ENCODE measurements at places on chromosomes 7 and 10.

GRCh38 chr10:110344622-110345021, 39.9 kb upstream of the SMNDC1 start:
- no peak for DNase-seq

GRCh38 chr7:40371806-40372440, 237.1 kb downstream of the SUGCT start:
- DNase-seq, result no peak

DNA sequence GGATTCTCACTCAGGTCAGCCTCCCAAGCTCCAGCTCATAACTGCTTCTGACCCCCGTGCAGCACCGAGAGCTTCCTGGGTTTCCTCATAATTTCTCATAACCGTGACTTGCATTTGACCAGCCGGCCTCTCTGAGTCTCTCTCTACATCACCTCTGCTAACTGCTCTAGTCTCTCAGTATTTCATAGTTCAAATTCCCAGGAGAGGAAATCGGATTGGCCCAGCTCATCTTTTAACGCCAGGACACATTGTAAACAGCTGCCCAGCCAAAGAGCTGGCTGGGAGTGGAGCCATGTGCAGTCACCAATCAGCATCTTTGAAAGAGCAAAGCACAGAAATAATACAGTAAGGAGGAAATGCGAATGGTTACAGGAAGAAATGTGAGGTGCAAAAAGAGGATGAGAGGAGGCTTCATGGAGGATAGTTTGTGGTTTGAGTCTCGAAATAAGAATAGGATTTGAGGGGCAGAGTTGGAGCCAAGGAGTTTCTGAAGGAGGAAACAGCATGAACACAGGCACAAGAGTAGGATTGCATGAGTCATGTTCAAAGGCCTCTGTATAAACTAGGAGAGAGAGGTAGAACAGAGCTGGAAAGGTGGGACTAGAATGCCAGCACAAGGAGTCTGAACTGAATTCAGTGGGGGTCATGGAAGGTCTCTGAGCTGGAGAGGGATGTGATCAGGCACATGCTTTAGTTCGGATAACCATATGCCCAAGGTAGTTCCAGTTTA, 15.2 kb upstream of the LBX1 start:
- DNase-seq, result no peak

DNA sequence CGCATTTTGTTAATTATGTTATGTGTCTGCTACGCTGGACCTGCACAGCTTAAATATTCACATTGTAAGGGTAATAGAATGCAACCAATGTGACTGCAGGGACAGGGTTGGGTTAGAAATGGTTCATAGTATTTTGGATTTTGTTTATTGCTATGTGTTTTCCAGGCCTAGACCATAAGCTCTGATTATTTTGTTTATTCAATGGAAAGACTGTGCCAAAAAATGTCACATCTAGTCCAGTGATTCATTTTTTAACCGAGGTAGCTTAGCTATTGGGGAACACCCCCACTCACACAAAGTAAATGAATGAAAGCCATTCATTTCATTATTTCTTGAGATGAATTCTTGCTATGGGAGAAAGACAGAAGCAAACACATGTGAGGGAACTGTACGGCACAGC, 516.5 kb upstream of the ANKRD30A start:
- no peak for DNase-seq

DNA sequence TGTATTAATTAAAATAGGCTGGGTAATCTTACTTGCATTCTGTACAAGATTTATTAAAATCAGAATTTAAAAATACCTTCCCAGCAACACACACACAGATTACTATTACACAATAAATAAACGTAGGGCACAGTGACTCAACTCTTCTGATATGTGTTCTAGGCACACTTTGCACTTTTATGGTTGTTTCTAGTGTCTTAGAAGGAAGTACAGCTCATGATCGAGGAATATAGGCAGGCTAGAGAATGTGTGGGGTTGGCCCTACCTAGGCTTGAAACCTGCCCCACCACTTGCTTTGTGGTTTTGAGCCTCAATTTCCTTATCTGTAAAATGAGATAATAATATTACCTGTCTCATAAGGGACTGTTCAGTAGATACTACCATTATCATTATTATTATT, 30.5 kb downstream of the ARMC3 start:
- DNase-seq, result no peak

DNA sequence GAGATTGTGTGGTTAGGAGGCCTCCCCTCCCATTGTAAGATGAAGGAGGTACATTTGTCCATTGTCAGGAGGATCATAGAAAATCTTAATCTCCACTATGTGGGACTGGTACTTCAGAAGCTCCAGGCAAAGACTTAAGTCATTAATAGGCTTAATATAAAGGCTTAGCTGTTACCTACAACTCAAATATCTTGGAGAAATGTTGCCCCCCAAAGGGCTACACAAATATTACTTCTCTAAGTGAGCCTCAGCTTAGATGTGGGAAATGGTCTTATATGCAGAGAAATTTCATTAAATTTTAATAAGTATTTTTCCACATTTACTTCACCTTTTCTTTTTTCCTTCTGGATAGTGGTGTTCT, 27.2 kb downstream of the TAS2R41 start:
- DNase-seq, result no peak

DNA sequence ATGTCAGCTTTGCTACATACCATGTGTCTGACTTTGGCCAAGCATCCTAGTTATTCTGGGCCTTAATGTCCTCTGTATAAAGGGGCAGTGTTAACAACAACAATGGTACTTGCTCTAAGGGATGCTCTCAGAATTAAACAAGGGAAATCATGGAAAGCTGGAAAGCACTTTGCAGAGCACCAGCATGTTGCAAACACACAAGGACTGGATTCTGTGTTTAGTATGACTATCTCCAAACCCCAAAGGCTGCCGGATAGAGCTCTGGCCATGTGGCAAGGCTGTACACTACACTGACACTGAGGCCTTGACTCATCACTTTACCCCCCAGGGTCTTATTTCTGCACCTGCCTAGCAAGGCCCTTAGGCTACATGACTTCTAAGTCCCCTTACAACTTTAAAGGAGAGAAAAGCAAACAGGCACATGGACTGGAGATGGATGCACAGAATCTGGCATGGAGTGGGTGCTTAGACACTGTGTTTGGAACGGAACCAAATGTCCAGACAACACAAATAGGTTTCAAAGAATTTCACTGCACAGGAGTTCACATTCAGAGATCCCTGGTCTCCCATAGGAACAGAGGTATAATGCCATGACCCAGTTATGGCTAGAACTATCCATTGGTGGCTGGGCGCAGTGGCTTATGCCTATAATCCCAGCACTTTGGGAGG, 74.6 kb downstream of the FAM13C start:
- DNase-seq, result no peak

DNA sequence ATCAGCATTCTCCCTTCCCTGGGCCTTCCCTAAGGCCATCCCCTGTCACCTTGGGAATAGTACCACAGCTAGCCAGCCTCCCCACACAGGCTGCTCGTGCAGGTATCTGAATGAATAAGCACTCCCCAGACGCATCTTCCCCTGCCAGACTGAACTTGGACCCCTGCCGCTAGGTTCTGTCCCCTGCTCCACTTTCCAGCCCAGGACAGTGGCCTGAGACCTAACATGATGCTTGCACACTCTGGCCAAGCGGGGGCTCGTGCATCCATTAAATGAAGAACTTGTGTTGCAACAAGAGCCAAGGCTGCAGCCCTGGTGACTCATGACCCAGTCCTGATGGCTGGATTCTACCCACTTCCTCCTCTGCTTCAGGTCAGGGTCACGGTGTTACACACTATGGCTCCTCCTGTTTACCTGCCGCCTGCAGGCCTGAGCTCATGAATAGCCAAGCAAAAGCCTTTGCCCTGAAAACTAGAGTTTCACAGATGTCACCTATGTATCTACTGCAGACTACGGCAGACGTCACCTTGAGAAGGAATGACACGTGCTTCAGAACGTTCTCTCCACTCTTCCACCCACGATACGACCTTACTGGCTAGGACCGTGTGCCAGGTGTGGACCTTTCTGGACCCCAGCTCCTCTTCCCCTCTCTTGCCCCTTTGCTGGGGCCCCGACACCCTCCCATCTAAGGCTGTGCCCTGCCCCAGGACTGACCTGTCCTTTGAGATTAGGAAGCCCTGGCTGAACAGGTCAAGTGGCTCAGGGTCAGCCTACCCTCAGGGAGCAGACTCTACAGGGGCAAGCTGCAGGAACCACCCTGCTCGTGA, 6.5 kb downstream of the ASB13 start:
- DNase-seq, result peak; percentile 79

DNA sequence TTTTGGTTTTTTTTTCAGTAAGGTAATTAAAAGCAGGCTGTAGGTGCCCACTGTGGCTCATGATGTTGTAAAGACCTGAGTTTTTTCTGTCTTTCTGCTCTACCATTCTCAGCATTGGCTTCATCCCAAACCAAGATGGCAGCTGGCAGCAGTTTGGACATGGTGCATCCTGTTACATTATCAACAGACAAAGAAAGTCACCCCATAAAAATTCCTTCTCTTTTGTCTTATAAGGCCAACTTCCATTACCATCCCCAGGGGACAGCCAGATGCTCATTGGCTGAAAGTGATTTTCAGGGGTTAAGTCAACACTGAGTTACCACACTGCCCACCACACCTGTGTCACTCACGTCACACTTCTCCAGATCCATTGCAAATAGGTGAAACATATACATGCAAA, 558.4 kb downstream of the SDK1 start:
- DNase-seq, result no peak

GRCh38 chr7:81482600-81483186, 287.2 kb downstream of the HGF start:
- DNase-seq, result no peak

- no peak for DNase-seq
These were observed 821.9 kb upstream of the AUTS2 start for GRCh38 chr7:68776326-68776725.

- no peak for DNase-seq
These were observed 124.7 kb downstream of the ARID5B start for GRCh38 chr10:62025901-62026879.

DNA sequence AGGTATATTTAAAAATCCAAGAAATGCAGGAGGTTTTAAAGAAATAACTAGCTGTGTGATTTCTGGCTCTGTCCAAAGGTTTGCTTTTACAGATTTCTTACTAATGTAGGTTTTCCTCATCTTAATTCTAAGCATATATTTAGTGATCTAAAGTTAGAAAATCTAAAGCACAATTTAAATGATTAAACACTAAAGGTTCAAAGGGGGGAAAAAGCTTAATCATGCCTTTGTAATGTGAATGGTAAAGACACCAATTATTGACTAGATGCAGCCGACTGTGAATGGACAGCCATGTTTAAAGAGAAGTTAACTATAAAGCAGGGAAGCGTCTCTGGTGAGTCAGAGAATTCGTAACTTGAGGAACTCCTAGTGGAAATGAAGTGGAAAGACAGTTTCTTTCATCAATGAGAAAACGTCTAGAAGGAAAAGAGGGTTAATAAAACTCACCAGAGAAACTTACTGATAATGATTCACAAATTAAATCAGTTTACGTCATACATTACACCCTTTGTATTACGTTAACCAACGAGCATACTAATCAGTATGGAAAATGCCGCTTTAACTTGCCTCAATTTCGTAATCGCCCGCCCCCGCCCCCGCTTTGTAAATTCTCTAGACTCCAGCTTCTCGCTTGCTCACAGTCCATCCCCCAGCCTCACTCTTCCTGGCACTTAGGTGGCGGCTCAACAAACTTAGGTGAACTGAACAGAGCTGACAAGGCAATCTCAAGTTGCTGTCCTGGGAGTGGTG, 1.1 kb upstream of the HBP1 start:
- DNase-seq, result peak; percentile 74

- DNase-seq, result no peak
These were observed 268.9 kb downstream of the PLXDC2 start for GRCh38 chr10:20085115-20085514.

DNA sequence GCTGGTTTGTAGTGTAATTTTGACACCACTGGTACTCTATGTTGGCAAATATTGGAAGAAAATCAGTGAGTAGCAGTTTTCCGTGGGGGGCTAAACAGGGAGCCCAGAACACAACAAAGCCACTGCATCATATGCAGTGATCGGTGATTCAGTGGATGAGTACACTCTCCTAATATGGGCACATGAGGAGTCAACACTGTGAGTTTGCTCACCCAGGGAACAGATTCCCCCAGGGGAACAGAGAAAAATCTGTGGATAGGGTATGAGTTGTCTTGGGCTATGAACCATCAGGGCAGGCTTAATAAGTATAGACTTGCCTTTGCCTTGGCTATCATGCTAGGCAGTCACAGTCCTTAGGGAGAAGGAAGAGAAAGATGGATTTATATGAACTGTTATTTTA, 227.7 kb upstream of the SEMA3E start:
- no peak for DNase-seq

DNA sequence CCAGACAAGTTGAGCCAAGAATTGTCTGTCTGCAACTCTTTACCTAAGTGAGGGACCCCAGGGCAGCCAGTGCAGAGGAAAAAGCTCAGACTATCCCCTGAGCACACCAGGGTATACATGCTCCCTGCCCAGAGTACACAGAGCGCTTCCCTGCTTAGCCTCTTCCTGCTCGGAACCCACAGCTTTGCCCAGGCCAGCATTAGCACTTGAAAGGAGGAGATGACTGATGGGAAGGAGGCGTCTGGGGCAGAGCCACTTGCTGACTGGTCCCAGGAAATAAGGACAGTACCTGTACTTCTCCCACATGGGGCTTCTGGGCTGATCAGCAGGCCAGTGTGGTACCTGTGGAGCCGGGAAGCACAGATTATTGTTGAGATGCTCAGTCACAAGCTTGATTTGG, 48.4 kb upstream of the TRIM8 start:
- DNase-seq, result no peak

GRCh38 chr10:13564576-13564975, 22.2 kb upstream of the PRPF18 start:
- no peak for DNase-seq

GRCh38 chr10:118664321-118664720, 68.9 kb upstream of the PRLHR start:
- DNase-seq, result no peak

DNA sequence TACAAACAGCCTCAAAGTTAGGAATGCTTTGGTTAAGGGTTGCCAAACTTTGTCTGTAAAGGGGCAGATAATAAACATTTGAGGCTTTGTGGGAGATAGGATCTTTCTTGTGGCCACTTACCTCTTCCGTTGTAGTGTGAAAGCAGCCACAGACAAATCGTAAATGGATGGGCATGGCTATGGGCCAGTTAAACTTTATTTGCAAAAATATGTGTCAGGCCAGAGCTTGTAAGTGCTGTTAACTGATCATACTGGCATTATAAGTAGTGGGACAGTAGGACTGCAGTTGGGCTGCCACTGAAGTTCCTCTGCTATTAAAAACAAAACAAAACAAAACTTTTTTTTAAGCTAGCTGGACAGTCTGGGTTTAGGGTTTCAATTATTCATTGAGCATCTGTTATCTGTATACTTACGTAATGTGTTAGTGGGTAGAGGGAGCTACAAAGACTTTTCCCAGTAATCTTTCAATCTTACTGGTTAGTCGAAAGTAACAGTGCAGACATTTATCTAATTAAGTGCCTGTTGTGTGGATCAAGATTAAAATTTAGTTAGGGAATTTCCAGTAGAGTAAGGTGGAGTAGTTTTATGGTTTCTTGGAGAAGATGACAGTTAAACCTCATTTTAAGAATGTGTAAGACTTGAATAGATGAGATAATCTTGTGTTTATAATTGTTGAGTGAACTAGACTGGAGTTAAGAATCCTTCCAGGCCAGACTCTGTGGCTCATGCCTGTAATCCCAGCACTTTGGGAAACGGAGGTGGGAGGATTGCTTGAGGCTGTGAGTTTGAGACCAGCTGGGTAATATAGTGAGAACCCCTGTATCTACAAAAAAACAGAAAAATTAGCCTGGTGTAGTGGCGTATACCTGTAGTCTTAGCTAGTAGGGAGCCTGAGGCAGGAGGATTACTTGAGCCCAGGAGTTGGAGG, 100.1 kb downstream of the BTRC start:
- no peak for DNase-seq

All from right lobe of liver (tissue), 6 donors.